ENCODE measurements at places on chromosomes 11 and 22.

DNA sequence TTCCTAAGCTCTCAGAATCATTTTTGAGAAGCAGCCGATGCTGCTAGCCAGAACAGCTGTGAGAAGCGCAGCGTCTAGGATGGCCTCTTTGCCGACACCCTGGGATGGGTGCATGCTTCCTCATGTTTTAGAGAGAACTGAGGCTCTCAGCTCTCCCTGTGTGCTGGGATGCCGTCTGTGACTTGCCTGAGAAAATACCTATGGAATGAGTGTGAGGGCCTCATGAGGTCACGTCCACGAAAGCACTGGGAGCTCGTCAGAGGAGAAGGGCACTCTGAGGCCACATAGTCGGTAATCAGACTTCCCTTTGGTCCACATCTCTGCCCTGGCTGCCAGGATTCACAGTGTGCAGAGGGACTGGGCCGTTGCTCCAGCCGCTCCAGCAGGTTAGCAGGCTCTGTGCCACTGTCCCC lies 54.7 kb downstream of the MICAL3 start:
- DNase-seq, result no peak

- DNase-seq, result no peak
Measured at GRCh38 chr11:120011836-120012235, 126.1 kb downstream of the TRIM29 start.

DNA sequence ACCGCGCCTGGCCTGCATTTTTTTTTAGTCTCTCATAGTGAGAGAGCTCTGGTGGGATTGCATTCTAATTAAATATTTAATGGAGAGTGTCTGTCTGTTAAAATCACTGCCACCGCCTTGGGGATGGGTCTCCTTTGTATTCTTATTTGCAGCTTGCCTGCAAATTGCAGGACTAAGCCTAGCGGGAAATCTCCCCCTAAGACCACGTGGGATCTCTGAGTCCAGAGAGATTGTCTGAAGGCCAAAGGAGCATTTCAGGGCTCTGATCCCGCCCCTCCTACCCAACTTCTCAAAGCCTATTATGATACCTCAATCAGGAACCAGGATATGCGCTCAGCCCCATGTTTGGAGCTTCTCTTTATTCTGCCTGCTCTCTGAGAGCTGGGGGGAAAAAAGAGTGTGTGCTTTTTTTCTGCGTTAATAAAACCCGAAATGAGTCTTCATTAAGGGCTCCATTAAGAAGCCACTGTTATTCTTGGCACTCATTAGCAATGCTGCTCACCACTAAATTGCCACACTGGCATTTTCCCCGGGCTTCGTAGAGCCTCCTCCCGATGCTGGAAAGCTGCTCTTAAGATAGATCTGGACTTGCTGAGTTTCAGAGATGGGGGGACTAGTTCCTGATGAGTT lies 92.9 kb upstream of the THY1 start:
- no peak for DNase-seq

GRCh38 chr11:15195454-15196200 lies 80.9 kb downstream of the INSC start:
- DNase-seq, result no peak

DNA sequence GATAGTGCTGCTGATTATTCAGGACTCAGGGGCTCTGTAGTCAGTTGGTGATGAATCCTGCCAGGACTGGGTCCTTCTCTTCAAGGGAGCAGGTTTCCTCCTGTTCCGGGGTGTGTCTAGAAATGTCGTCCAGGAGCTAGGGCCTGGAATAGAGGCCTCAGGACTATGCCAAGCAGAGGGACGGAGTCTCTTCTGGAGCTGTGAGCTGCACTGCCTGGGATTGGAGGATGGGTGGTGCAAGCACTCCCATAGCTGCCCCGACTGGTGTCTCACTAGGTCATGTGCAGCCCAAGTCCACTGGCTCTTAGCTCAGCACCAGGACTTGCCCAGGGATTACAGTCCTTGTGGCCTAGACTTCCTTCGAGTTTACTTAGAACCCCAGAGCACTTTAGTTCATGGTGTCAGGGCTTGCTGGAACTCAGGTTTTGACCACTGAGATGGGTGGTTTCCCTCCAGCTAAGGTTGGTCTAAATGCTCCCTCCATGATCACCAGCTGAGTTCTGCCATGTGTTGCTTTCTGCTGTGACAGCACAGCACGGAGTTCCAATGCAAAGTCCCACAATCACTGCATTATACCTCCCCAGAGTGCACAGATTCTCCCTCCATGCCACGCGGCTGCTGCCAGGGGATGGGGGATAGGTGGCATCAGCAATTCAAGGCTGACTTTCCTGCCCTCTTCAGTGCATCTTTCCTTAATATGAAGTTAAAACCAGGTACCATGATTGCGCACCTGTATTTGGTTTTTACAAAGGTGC lies 42.6 kb upstream of the SHANK2 start:
- DNase-seq, result no peak

DNA sequence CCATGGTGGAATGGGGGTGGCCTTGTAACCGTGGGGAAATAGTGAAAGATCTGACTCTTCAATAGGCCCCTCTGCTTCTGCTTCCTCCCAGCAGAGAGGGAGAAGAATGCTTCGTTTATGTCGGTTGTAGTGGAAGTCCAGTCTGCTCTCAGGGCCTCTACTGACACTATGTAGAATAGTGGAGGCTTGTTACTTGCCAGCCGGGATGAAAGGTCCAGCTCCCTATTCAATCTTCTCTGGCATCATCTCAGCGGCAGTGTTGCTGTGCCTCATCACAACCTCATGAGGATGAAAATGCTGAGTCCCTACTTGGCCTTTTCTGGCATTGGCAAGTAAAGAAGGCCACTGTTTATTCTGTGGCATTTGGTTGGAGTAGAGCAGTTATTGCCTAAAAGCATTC lies 820.9 kb upstream of the TENM4 start:
- no peak for DNase-seq

DNA sequence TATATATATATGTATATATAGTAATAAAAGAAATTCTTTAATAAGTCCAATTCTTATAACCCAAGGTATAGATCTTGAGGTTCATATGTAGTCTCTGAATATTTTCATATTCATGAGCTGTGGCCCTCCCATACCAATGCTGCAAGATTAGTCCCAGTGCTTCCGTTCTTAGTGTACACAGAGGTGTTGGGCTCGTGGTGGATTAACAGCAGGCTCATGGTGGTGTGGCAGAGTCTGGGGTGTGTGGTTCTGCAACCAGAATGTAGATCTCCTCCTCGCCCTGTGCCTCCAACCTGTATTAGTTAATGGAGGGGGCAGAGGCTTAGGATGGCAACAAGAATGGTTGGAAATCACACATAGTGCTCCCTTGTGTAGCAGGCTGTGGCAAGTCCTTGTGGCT lies 16.8 kb downstream of the PRDM10 start:
- no peak for DNase-seq

GRCh38 chr11:35946766-35947165 lies 2.9 kb downstream of the LDLRAD3 start:
- no peak for DNase-seq

DNA sequence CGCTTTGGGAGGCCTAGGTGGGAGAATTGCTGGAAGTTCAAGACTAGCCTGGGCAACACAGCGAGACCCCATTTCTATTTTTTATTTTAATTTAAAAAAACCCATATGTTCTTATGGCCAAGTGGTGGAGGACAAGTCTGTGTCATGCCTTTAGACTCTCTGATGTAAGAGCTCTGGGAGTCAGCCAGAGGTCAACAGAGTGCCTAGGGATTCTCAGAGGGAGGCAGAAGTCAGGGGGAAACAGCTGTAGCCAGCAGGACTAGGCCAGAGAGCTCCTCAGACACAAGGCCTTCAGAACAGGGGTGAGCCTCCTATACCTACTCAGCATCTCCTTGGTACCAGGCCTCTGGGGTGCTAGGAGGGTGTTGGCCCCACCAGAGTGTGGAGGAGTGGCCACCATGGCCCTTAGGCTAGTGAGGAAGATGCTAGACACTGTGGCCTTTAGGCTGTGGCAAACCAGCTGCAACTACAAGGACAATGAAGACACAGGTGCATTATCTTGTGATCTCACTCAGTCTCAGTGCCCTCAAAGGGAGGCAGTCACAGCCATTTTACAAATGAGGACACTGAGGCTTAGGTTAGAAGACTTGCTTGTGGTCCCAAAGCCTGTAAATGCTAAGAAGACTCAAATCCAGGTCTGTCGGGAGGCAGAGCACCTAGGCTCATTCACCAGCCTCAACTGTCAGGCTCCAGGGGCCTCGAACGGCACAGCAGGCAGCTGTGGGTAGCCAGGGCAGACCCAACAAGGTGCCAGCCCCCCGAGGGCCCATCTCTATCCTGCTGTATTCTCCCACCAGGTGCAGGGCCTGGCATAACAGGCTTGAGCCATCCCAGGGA lies 5.0 kb downstream of the ZP1 start:
- DNase-seq, result no peak

DNA sequence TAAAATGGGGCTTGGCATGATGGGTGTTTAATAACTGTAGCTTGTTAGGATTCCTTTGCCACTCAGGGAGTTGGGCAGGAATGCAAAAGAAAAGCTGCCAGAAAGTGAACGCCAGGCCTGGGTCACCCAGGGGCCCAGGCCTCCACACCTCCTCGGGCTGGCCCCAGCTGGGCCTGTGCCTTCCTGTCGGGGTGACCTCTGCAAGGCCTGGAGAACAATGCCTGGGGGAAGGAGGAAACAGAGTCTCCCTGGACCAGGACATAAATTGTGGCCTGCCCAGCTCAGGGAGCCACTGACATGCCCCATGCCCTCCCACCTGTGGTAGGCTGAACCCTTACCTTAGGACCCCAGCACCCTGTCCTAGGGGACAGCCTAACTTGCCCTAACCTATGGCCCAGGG lies 21.9 kb downstream of the MN1 start:
- DNase-seq, result no peak

DNA sequence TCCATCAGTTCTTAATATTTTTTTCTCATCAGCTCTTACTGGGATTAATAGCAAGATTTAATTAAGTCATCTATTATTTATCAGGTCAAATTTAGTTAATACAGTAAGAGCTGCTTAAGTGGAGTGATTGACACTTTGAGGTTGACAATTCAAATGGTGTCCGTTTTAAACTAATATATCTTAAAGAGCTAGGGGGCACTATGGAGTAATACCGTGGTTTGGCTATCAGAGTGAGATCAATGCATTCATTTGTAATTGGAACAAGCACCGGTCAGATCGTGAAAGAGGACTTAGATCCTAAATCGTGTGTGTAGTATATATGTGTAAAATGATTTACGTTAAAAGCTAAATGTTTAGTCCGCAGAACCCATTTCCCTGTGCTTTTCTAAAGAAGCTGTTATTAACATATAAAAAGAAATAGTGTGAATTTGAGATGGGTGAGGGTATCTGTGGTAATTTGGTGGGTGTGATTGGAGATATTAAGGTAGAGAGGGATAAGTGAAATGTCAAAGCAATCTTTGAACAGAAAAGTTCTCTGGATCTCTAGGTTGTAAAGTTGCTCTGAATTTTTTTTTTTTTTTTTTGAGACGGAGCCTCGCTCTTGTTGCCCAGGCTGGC lies 2.3 kb downstream of the SIK2 start:
- DNase-seq, result peak; percentile 71

DNA sequence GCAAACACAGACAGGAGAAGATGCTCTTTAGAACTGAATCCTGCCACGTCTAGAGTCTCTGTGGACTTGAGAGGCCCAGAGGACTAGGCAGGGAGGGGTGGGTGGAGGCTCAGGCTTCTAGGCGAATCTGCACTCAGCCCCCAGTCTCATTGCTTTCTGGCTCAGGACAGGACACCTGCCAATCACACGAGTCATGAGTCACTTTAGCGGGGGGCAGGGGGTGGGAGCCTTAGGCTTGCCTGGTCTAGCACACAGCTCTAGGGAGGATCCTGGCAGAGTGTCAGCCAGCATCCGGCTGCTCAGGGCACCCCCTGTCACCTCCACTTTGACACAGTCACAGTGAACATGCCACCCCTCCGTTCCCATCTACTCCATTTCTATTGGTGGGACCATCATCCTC lies 167.7 kb downstream of the CEP164 start:
- DNase-seq, result no peak

DNA sequence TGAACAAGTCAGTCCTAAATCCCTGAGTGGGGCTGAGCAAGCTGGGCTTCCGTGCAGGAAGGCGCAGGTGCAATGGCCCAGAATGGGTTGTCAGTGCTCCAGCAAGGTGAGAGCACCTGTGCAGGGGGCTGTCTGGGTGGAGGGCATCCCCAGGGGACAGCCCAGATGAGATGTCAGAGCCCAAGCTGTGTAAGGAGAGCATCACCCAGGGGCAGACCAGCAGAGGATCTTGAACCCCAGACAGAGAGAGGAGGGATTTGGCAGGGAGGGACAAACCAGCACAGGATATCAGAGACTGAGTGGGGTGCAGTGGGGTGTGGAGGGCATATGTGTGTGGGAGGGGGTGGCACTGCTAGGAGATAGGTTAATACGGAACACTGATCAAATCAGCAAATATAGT lies 114.9 kb upstream of the TMEM45B start:
- no peak for DNase-seq

- DNase-seq, result peak; percentile 37
Measured at GRCh38 chr11:133834682-133835592, 10.4 kb downstream of the SPATA19 start.

GRCh38 chr11:13434247-13435205 lies 28.5 kb downstream of the BTBD10 start:
- DNase-seq, result no peak

GRCh38 chr11:26777372-26777808 lies 55.5 kb upstream of the SLC5A12 start:
- DNase-seq, result no peak

DNA sequence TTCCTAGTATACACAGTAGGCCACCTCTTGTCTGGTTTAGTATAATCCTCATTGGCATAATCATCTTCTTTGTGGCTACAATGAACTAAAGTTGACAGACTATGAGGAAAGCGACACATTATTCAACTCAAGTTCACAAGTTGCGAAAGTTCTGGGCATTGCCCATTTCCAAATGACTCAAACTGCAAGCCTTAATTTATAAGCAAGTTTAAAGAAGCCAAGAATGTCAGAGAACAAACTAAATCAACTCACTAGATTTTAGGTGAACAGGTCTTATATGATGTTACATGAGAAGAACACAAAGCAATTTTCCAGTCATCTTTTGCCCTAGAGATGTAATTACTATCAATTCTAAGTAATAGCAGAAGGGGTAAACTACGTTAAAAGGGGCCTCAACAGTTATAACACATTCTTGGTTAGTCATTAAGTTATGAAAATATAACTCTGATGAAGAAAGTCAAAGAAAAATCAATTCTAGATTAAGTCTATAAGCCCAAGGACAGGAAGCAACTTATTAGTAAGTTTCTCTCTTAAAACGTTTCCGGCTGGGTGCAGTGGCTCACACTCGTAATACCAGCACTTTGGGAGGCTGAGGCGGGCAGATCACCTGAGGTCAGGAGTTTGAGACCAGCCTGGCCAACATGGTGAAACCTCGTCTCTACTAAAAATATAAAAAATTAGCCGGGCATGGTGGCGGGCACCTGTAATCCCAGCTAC lies 21.5 kb downstream of the PICALM start:
- peak; percentile 65 for DNase-seq

GRCh38 chr11:92453055-92453454 lies 228.4 kb downstream of the FAT3 start:
- DNase-seq, result no peak

DNA sequence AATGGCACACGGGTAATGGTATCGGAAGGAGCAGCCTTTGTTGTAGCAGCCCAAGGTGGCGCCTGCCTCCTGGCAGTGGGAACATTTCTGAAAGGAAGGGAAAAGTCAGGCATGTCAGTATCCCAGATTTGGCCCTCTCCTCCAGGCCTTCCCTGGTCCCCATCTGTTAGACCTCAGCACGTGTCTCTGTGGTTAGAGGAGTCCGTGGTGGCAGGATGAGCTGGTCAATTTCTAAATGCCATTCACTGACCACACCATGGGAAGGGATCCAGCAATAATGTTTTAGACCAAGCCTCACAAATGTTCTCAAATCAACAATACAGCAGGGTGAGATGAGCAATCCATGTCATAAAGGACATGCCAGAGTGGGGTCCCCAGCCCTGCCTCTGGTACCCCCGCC lies 49.0 kb upstream of the CYP2D6 start:
- DNase-seq, result no peak

- DNase-seq, result peak; percentile 7
Measured at GRCh38 chr11:112321501-112322172, 61.0 kb upstream of the PLET1 start.

Data from CD4-positive, alpha-beta T cell treated with Interleukin-17A for 1 hour (primary cell).